Esophagus muscularis mucosa (tissue), 4 donors: ENCODE measurements at places on chromosomes 3 and 15. TPM values are rescaled to one million over a fixed set of nuclear protein-coding genes. Genes with fewer than 3 reads are reported as not detected.

GRCh38 chr3:115623044-115623868, at the start of gene GAP43:
TSS of gene GAP43 (plus strand) at chr3:115623510. CDS start at chr3:115623690, 180 bp downstream.
- no peak for DNase-seq

GRCh38 chr15:30042556-30042955, 40.2 kb upstream of the GOLGA8J start:
- peak; percentile 29 for DNase-seq

GRCh38 chr15:26773917-26774316, 1.1 kb upstream of the GABRB3 start:
- no peak for DNase-seq

GRCh38 chr15:81567924-81568323, 193.9 kb upstream of the TMC3 start:
- DNase-seq, result no peak

Gene GLCE
- total RNA-seq, result 9.6 TPM

Gene GOLGA6L4
- total RNA-seq, result 4.2 TPM

Gene PLSCR2
- not detected for total RNA-seq

DNA sequence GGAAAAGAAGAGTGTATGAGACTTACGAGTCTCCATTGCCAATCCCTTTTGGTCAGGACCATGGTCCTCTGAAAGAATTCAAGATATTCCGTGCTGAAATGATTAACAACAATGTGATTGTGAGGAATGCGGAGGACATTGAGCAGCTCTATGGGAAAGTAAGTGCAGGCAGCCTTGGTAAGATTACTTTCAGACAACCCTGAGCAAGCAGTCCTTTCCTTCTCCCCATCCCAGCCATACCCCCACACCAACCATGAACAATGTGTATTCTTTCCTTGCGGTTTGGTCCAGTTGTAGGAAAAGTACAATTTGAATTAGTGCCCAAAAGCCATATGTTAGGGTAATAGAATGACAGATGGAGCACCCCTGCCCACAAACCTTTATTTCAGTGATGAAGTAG, 5.6 kb downstream of the TSEN2 start:
- DNase-seq, result no peak

Gene GOLGA8K
- 0.26 TPM for total RNA-seq

Gene IQCF5
- not detected for total RNA-seq

GRCh38 chr15:37638116-37638515, 296.3 kb upstream of the TMCO5A start:
- DNase-seq, result no peak

- DNase-seq, result no peak
Measured at GRCh38 chr15:41820791-41821423, 7.0 kb upstream of the JMJD7 start.

GRCh38 chr3:53147903-53148400, 13.1 kb upstream of the PRKCD start:
- DNase-seq, result no peak

- DNase-seq, result no peak
Measured at GRCh38 chr15:74866090-74866489, 7.1 kb downstream of the SCAMP2 start.

DNA sequence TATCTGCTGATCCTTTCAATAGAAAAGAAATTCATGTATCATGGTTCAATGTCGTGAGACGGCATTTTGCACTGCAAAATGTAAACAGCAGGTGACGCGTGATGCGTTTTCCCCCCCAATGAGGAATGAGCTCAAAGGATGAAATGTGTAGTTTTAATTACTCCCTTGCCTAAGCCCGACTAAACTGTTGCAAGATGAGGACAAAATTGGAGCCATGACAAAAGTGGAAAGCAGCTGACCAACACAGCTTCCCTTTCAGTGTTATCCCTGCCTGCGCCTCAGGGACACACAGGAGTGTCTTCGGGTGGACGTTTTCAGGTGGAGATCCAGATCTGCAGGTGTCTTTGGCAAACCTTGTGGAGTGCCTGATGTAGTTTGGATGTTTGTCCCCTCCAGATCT, 92.0 kb downstream of the GABRG3 start:
- no peak for DNase-seq

- DNase-seq, result no peak
Measured at GRCh38 chr3:114218578-114219185, 18.7 kb downstream of the ZNF80 start.

Gene TMC3
- total RNA-seq, result 0.52 TPM

DNA sequence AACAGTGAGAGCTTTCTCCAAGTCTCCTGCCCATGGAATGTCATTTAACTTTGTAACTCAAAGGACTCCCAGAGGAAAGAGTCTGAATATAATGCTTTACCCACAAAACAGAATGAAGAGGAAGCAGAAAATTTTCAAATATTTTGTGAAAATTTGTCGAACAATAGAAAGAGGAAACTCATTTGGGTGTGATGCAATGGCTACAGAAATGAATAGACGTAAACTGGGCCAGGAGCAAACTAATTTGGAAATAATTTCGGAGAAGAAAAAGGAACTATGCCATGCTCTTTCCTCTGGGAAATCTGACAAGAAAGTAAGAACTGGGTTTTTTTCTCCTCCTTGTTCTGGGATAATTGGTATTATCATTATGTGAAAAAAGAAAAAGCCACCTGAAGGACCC, 11.2 kb upstream of the SUMF1 start:
- DNase-seq, result no peak

GRCh38 chr15:93997071-93997658, 234.2 kb upstream of the MCTP2 start:
- no peak for DNase-seq

DNA sequence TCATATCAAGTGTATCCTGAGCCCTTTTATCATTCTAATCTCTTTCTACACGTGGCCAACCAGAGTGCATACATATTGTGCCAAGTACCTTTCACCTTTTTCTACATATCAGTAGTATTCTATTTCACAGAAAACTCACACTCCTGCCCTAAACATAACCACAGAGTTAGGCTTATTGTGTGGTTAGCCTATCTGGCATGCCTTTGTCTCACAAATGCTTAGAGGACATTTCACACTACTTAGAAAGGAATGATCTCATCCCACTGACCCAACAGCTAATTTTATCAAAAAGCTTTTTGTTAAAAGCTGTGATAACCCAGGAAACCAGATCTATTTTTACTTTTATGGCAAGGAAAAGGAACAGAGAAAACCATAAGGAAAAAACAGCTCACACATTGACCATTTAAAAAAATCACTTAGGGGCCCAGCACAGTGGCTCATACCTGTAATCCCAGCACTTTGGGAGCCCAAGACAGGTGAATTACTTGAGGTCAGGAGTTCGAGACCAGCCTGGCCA, 17.8 kb upstream of the MAP4 start:
- no peak for DNase-seq

DNA sequence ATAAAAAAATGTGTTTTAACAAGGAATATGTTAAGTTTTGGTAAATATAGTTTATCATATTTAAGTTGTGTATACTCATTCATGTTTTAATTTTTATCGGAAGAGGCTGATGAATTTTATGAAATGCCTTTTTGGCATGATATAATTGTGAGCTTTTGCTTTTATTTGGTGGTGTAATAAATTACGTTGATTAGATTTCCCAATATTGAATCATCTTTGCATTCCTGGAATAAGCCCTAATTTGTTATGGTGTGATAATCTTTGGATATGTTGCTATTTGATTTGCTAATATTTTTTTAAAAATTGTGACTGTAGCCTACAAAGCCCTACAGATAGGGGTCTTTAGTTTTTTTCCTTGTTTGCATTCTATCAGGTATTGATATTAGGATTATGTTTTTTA, 107.4 kb downstream of the IGF1R start:
- no peak for DNase-seq

Gene RASGRP1
- total RNA-seq, result 0.29 TPM

Gene BTBD1
- 64.9 TPM for total RNA-seq

DNA sequence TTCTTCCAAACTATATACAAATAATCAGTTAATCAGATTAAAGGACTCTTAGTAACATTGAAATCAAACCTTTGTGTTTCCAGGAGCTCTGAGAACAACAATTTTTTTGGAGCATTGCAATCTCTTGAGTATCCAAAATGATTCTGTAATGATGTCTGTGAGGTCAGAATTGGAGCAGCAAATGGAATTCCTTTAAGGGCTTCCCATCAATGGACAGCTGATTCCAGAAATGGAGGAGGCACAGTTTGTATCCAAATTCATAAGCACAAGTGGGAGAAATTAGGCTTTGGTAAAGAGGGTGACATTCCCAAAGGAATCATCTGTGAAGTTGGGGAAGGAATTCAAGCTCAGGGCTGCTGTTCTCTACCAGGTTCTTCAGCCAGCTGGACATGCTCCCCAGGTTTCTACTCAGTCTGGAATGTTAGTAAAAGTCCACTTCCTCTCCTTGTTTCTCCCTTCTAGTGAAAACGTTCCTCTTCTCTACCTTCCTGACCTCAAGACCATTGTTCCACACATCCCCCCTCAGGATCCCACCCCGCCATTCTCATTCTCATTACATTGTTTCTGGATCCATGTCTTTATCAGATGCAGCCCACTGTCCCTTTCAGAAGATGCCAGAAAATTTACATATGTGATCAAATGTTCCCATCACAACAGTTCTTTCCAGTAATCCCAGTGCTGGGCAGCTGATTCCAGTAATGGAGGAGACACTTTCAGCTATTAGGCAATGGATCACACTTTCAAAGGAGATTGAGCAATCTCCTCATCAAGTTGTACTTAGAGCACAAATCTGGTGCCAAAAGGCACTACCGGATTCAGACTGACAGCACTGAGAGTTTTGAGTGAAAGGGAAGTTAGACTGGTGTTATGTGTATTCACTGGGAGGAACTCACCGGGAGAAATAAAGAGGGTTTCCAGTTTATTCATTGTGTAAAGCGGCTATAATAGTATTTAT, 391.3 kb upstream of the TPRG1 start:
- no peak for DNase-seq

- DNase-seq, result no peak
Measured at GRCh38 chr15:70242951-70243685, 145.4 kb upstream of the TLE3 start.

GRCh38 chr15:64686130-64686735, 89.2 kb downstream of the RBPMS2 start:
- DNase-seq, result no peak

Gene PLXNA1
- 34.0 TPM for total RNA-seq

- DNase-seq, result no peak
Measured at GRCh38 chr3:42572278-42572677, 9.5 kb downstream of the SEC22C start.

DNA sequence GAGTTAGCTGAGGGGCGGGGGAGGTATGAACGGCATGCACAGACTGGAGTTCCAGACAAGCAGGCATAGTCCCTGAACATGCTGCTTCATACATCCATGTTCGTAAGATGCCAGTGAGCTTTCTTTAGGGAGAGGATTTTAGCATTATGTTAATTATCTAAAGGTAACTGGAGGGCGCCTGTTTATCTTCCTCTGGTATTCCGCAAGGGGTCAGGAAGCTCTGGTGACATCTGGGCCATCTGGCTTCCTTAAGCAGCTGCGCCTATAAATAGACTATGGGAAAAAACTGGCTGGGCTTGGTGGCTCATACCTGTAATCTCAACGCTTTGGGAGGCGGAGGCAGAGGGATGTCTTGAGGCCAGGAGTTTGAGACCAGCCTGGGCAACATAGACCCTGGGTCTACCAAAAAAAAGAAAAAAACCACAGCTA, 1.5 kb upstream of the FBXO22 start:
- DNase-seq, result no peak

GRCh38 chr3:158091531-158091930, 14.7 kb downstream of the SHOX2 start:
- DNase-seq, result no peak

DNA sequence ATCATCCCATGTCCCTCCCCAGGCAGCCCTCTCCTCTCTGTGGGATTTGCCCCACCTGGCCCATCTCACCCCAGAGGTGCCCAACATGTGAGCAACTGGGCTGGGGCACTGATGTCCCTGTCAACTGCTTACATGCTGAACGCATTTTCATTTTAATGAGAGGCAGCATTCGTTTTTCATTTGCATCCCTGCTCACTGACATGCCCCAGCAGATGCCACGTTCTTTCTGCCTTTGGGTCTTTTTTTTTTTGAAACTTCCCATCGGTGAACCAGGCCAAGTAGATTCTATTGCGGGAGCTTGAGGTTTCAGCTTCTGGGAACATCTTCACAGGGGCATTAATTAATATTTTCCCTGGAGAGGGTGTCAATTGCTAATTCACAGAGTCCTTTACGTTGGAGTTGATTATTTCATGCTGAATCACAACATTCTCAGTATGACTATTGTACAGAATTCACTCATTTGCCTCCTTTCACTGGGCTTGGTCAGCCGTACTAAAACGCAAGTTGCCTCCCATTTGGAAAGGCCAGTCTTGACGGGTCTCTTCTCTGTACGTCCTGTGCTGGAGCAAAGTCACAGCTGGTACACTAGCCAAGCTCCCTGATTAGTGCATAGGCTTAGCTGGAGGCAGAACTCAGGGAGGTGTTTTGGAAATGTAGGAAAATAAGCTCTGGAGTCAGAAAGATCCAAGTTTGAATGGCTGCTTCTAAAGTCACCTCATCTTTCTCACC, 69.8 kb downstream of the CHRNA7 start:
- DNase-seq, result peak; percentile 90

DNA sequence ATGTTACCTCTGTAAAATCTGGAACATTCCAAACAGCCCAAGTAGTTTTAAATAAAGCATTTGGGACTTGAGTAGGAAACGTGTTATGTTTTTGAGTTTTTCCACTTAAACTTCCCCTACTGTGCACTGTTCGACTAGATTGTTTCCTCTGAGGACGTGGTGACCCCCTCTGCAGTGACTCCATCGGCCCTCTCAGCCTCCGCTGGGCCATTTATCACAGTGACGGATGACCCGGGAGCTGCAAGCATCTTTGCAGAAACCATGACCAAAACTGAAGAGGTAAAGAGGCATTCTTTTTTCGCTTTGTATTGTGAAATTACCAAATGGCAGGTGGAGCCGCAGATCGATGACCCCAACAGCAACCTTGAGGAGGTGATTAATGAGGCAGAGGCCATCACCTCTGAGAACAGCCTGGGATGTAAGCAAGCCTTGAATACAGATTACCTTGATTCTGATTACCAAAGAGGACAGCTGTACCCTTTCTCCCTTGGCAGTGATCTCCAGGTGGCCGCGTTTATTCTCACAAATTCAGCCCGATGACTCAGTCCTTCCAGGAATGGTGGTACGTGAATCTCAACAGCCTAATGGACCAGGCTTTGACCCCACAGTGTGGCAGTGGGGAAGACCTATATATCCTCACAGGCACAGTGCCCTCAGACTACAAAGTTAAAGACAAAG, 79.1 kb upstream of the FAN1 start:
- no peak for DNase-seq

DNA sequence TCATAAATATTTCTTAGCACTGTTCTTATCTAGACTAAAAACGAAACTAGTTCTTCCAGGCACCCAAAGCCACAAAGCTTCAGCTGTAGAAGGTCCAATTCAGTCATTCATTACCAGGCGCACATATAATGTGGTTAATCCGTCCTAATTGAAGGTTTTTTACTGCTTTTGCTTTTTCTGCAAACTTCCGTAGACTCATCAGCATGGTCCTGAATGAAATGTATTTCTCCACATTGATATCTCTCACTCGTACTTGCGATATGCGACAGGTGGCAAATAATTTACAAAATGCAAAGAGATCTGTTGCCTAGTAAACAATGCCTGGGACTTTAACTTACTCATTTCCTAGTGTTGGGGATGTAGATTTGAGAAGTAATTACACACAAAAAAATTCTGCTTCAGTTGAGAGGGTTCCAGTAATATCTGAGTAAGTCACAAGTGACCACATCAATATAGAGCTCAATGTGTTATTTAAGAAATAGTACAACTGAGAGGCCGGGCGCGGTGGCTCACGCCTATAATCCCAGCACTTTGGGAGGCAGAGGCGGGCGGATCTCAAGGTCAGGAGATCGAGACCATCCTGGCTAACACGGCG, 75.0 kb upstream of the MBNL1 start:
- DNase-seq, result no peak
